Diencephalon (tissue), 1 donor: ENCODE measurements at places on chromosomes 4 and X. TPM values are rescaled to one million over a fixed set of nuclear protein-coding genes. Genes with fewer than 3 reads are reported as not detected.

Gene MAGEA2B
- total RNA-seq, result not detected

Gene MAGEA8
- total RNA-seq, result not detected

Gene TLL1
- 4.6 TPM for total RNA-seq

Gene NDNF
- total RNA-seq, result 11.8 TPM

Gene ATOH1
- total RNA-seq, result not detected

Gene MND1
- 9.5 TPM for total RNA-seq

Gene BEX2
- 113 TPM for total RNA-seq

Gene LRIT3
- total RNA-seq, result 0.23 TPM

Gene TRIM60
- not detected for total RNA-seq

Gene SAGE1
- not detected for total RNA-seq

Gene SSX2
- not detected for total RNA-seq

Gene GAGE1
- total RNA-seq, result not detected

Gene CLIC2
- 3.2 TPM for total RNA-seq

Gene GATA1
- total RNA-seq, result not detected

Gene TSPAN6
- 41.1 TPM for total RNA-seq

Gene ZFYVE28
- 5.8 TPM for total RNA-seq

Gene CNGA1
- total RNA-seq, result 0.46 TPM

Gene USP26
- not detected for total RNA-seq

Gene KCTD8
- 9.5 TPM for total RNA-seq

Gene STBD1
- total RNA-seq, result 1.6 TPM

Gene RAB39B
- 34.1 TPM for total RNA-seq

Gene RNF175
- 45.7 TPM for total RNA-seq

Gene SPARCL1
- 127 TPM for total RNA-seq

Gene CHRDL1
- 5.5 TPM for total RNA-seq

Gene MTNR1A
- 2.8 TPM for total RNA-seq

Gene PPP2R3B
- 20.3 TPM for total RNA-seq

Gene OTUD6A
- not detected for total RNA-seq
